D721Med (cell line): ENCODE measurements at places on chromosomes 2 and 18.

DNA sequence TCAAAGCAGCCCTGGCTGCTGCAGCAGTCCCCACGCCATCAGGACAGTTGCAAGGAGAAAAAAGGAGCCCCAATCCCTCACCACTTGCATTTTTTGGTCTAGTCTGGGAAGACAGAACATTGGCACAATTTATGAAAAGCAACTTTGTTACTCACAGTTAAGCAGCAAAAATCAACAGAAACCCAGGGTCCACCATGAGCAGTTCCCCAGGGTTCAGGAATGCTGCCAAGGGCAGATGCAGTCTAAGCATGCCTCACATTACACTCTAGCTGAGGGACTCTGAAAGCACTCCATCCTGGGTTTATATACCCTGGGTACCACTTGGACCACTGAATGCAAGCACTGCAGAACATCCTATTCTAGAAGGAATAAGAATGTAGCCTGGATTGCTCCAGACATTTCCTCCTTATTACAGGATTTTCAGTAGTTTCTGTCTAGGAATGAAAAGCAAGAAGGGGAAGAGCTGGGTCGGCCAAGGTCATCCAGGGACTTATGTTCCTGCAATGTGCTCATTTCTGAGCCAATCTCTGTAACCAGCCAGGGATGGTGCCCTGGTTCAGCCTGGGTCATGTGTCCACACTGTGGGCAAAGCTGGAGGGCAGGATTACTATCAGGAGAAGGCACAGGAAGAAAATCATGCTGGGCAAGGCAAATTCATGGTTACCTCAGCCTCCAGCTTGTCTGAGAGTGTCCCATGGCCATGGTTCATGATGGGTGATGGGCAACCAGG lies 19.5 kb upstream of the TMEM163 start:
- no peak for DNase-seq

- no peak for DNase-seq
These were observed 128.8 kb upstream of the SLC1A4 start for GRCh38 chr2:64860276-64860885.

GRCh38 chr2:29865512-29865911 lies 55.9 kb downstream of the ALK start:
- no peak for DNase-seq

DNA sequence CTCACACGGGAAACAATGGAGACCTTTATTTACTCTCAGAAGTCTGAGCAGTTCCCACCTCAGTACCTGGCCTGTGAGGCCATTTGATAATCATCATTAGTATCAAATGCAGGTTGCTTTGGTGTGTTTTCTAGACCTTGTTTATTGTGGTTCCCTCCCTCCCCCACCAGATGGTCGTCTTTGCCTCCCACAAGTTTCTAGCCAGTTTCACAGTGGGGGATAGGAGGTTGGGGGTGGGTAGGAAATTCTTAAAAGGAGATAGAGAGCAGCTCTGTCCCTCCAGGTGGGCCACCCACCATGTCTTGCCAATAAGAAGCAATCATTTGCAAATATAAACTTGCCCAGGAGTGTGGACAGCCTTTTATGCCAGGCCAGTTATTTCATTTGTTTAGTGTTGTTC lies 31.3 kb downstream of the SETBP1 start:
- no peak for DNase-seq

- DNase-seq: no peak
These were observed 169.2 kb upstream of the SMAD2 start for GRCh38 chr18:48099481-48100164.

GRCh38 chr2:138596403-138596802 lies 94.8 kb downstream of the SPOPL start:
- no peak for DNase-seq

- DNase-seq: no peak
These were observed 1.3 kb downstream of the DUSP2 start for GRCh38 chr2:96143848-96144480.

DNA sequence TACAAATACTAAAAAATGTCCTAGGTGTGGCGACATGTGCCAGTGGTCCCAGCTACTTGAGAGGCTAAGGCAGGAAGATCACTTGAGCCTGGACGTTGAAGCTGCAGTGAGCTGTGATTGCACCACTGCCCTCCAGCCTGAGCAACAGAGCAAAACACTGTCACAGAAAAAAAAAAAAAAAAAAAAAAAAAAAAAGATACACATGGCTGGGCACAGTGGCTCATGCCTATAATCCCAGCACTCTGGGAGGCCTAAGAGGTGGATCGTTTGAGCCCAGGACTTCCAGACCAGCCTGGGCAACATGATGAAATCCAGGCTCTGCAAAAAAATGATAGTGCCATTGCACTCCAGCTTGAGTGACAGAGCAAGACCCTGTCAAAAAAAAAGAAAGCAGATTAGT lies 13.7 kb downstream of the KANSL1L start:
- DNase-seq: no peak

GRCh38 chr18:12254820-12255511 lies 805 bp downstream of the CIDEA start:
- no peak for DNase-seq

- no peak for DNase-seq
These were observed 156.8 kb downstream of the PAX3 start for GRCh38 chr2:222142027-222142426.

DNA sequence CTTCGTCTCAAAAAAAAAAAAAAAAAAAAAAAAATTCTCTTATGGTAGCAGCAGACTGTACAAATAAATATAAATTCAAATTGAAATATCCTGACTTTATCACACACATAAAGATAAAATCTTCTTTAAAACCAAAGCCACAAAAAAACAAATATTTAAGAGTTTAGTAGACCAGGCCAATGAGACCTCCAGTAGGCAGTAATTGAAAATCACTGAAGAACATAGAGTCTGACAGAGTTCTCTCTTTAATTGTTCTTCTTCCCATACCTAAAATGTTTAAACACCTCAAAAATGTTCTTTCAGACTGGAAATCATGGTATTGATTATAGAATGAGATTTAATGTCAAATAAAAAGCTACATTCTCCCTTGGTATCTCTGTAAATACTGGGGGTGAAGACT lies 20.8 kb downstream of the PRPF40A start:
- DNase-seq: no peak

DNA sequence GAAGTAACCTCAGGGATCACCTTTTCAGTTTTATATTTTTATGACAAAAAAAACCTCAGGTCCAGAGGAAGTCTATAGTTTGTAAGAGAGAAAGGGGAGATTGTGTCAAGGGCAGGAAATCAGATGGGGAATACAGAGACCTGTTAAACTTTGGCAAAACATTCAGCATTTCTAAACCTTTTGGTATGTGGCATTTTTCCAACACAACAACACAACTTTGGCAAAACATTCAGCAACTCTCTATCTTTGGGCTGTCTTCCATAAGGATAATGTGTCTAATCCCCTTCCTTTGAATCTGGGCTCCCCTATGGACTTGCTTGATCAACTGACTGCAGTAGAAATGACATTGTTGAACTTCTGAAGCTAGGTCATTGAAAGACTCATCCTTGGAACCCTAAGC lies 220.6 kb upstream of the CCDC68 start:
- DNase-seq: no peak

DNA sequence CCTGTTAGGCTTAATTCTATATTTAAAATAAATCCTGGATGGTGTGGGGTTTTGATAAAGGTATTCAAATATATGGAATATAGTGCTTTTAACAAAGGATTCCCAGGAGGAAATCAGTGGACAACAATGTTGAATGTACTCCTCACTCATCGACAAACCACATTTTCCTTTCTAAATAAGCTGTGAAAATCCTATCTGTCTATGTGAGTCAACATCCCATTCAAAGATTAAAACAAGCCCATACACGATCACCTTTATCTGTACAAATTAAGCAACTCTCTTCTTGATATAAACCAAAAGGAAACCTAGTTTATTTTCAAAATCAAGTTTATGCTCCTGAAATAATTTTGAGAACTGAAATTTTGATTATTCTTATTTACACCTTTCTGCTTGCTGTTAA lies 153.4 kb downstream of the ERBB4 start:
- no peak for DNase-seq

- DNase-seq: peak; percentile 32
These were observed 28.8 kb downstream of the FHL2 start for GRCh38 chr2:105369777-105370690.

- DNase-seq: no peak
These were observed 251.3 kb upstream of the EPAS1 start for GRCh38 chr2:46045888-46046287.

- DNase-seq: no peak
These were observed 8.0 kb downstream of the COPS9 start for GRCh38 chr2:240127911-240128607.

GRCh38 chr2:216878072-216878471 lies 18.2 kb upstream of the TNP1 start:
- no peak for DNase-seq

GRCh38 chr18:71011389-71011788 lies 722.5 kb downstream of the SOCS6 start:
- no peak for DNase-seq

DNA sequence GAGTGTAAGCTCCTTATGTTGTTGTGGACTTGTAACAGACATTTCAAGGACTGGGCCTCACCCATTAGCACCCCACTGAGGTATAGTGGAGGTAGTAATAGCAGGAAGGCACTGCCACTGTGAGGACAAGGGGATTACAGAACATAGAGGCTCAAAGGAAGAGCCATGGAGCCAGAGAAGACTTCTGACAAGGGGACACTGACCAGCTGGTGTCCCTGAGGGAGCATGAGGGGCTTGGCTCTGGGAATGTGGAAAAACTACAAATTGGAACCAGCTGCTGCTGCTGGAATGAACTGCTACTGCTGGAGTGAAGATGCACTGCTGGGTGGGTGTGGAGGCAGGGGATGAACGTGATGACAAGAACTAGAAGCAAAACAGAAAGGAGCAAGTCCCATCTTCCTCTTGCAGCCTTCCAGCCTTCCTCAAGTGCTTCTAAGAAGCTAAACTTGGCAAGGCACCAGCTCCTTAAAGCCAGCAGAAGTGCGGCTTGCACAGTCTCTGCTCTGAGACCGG lies 167.3 kb upstream of the NOSTRIN start:
- DNase-seq: no peak

DNA sequence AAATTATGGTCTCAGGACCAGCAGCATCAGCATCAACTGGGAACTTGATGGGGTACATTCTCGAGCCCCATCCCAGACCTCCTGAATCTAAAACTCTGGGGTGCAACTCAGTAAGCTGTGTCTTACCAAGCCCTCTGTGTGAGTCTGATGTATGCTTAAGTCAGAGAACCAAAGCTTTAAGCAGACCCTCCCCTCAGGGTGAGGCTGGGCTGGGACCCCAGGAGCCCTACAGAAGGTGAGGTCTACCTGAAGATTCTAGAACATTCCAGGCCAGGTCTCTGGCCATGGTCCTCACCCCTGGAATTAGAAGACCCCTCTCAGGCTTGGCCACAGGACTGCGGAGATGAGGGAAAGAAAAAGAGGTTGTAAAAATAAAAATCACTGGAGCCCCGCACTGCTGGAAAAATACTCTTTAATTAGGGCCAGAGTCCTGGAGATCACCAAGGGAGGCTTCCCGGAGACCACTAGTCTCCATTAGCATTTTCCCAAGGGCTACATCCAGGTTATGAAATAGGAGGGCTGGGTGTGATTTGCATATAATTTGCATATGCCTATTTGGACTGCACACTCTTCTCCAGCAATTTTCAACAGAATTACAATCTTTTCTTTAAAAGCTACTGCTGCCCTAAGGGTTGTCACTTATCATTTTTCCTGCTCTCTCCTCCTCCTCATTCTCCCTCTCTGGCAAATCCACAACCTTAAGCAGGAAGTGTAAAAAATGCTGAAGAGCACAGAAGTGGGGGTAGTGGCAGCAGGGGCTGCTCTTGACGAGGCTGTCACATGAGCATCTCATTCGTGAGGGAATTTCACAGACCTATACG lies 100.2 kb downstream of the ZBTB7C start:
- no peak for DNase-seq

- DNase-seq: no peak
These were observed 98.0 kb downstream of the STK39 start for GRCh38 chr2:168149150-168149974.

GRCh38 chr2:47903781-47904490 lies 2.4 kb downstream of the FBXO11 start:
- DNase-seq: no peak

- DNase-seq: no peak
These were observed 332.7 kb upstream of the POU3F3 start for GRCh38 chr2:104521247-104521646.

- no peak for DNase-seq
These were observed 225.9 kb upstream of the MGAT5 start for GRCh38 chr2:134027980-134028379.

DNA sequence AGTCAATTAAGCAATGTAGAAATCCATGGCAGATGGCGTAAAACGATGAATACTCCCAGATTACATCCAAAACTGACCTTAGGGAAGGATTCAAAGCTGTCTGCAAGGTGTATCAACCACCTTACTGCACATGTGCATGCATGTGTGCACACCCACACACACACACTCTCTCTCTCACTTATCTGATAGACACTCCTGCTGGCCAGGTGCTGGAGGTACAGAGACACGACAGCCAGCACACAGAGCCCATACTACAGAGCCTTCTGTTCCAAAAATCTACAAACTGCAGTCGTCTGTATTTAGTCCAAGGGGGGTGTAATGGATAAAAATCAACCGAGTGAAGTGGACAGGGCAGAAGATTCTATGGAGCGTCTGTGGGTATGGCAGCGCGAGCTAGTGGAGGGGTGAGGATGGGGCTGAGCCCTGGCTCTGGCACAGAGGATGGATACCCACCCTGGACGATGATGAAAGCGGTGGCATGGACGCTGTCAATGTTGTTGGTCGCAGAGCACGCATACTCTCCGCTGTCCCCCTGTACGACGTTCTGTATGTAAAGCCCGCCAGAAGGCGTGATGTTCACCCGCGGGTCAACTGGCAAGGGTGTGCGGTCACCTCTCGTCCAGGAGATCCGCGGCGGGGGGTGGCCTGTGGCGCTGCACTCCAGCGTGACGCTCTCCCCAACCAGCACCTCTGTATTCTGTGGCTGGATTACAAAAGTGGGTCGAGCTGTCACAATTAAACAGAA lies 78.4 kb downstream of the PXDN start:
- DNase-seq: no peak

DNA sequence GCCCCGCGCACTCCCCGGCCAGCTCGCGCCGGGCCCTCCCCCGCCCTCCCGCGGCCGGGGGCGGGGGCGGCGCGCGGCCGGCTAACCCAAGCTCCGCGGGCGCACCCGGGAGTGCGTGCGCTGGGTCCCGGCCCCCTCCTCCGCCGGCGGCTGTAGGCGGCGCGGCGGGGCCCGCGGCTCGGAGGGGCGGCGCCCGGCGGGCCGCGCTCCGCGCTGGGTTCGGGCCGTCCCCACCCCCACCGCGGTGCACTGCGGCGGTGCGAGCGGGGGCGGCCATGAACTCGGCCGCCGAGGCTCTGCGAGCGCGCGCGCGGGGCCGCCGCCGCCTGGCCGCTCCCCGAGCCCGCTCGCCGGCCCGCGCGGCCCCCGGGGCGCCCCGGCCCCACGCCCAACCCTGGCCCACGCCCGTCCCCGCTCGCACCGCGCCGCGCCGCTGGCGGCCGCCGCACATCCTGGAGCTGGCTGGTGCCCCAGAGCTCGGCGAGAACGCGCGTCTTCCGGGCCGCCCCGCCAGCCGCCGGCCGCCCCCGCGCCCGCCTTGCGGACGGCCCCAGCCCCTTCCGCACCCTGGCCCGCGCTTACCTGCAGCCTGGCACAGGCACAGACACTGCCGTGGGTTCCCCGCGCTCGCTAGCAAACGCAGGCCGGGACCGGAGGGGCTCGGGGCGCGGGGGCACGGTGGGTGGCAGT lies at the start of gene ZBTB14:
Gene ZBTB14 (minus strand): TSS at position 496 of the 690 bp plus-strand sequence. CDS start 2,480 bp downstream, outside the sequence.
- peak; percentile 64 for DNase-seq

GRCh38 chr2:233745073-233745755 lies 14.9 kb upstream of the UGT1A1 start:
- DNase-seq: no peak
